ENCODE measurements at places on chromosomes 12 and 14. TPM values are rescaled to one million over a fixed set of nuclear protein-coding genes. Genes with fewer than 3 reads are reported as not detected.

ACSS3 gene
- 7.2 TPM for polyA plus RNA-seq

MYH6 gene
- 6.0 TPM for polyA plus RNA-seq

GUCY2C gene
- 0.38 TPM for polyA plus RNA-seq

CLEC1B gene
- not detected for polyA plus RNA-seq

ERGIC2 gene
- polyA plus RNA-seq: 69.7 TPM

GPR65 gene
- 0.39 TPM for polyA plus RNA-seq

SPTB gene
- 173 TPM for polyA plus RNA-seq

KLRG1 gene
- polyA plus RNA-seq: 2.2 TPM

CIROP gene
- not detected for polyA plus RNA-seq

KRT5 gene
- polyA plus RNA-seq: 1.1 TPM

DNA sequence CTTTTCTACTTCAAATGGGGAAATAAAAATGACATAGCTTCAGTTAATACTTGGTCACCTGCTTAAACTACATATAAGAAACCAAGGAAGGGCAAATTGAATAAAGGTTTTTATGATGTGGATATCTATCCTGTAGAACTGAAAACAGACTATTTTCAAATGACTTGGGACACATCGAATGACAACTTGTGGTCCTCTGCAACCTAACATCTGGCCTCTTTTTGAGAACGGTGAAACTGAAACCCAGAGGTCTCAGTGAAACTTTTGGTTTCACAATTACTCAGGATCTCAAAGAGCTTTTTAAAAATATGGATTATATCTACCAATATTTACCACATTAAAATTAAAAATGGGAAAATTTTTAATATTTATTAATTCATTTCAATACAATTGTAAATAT lies 65.2 kb downstream of the PPP2R5E start:
- DNase-seq: peak; percentile 48

GRCh38 chr12:47808050-47808449 lies 11.7 kb downstream of the HDAC7 start:
- peak; percentile 52 for DNase-seq

DNA sequence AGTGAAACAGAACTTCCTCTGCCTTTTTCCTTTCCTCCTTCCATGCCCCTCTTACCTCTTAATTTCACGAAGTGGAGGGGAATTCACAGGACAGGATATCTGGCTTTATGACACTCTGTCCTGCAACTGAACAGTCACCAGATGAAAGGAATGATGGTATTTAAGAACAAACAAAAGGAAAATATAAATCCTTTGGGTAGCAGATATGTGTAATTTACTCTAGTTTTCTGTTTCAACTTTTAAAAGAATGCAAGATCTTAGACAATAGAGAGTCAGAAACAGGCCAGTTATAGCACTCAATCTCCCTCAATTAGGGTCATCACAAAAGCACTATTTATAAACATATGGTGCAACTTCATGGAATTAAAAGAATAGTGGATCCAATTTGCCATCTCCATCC lies 25.0 kb upstream of the HMGA2 start:
- no peak for DNase-seq

DNA sequence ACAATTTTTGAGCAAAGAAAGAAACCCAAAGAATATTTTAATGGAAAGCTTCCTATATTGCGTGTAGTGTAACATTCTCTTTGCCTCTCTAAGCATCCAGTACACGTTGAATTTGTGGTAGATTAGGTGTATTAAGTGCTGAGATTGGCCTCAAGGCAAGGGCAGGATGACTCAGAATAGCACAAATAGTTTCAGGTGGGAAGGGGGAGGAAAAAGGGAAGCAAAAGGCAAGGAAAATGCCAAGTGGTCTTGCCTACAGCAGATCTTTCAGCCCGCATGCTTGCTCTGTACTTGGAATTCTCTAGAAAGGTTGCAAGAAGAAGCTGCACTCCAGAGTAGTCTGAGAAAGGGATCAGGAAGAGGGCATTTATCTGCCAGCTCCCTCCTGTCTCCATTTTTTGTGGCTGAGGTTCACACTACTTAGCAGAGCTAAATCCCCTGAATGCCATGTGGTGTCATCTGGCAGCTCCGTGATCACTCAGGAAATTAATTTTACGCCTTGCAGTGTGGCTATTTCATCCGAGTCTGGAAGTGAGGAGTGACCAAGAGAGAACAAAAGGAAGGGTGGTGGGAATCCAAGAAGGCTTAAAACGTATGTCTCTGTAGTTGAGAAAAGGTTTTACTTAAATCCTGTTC lies 28.5 kb downstream of the CDKN1B start:
- no peak for DNase-seq

GRCh38 chr14:86505808-86506207 lies 975.9 kb downstream of the FLRT2 start:
- DNase-seq: no peak

DNA sequence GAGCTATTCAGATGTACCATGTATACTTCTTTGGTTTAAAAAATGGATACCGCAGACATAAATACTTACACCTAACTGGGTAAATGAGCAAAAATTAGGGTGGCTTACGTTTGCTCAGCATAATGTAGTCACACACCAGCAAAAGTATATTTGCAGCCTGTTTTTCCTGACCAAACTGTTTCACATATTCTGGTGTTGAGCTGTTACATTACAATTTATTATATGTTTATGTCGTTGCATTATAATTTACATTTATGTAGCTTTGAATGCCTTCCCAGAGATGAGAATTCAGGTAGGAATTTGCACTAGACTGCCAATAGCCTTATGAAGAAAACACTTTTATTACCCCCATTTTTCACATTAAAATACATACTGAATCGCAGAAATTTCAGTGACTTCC lies 183.3 kb downstream of the PTPRO start:
- DNase-seq: no peak

DNA sequence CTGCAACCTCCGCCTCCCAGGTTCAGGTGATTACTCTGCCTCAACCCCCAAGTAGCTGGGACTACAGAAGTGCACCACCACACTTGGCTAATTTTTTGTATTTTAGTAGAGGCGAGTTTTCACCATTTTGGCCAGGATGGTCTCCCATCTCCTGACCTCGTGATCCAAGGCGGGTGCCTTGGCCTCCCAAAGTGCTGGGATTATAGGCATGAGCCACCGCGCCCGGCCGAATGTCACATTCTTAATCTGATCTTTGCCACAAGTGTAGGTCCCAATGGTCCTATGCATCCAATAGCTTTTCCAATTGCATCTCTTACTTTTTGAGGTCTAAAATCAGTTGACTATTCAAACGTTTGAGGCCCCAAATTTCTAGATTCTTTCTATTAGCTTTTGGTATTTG lies 676.0 kb downstream of the SLC16A7 start:
- DNase-seq: no peak

DNA sequence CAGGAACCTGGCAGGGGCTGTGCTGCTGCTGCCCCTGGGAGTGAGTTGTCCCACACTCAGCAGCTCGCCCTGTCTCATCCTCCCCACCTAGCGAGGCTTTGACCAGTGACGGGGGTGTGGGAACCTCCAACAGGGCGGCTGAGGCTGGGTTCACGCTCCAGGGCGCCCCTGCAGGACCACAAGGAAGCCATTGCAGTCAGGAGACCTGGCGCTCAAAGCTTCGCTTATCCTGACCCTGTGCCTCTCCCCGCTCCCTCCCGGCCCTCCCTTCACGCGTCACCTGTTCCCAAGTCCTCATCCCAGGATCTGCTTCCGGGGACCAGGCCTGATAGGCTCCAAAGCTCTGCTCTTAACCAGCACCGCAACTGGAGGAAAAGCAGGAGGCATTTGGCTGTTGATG lies 272.0 kb upstream of the SFSWAP start:
- DNase-seq: no peak

- DNase-seq: no peak
Measured at GRCh38 chr12:53532524-53533445, 25.5 kb upstream of the NPFF start.

DNA sequence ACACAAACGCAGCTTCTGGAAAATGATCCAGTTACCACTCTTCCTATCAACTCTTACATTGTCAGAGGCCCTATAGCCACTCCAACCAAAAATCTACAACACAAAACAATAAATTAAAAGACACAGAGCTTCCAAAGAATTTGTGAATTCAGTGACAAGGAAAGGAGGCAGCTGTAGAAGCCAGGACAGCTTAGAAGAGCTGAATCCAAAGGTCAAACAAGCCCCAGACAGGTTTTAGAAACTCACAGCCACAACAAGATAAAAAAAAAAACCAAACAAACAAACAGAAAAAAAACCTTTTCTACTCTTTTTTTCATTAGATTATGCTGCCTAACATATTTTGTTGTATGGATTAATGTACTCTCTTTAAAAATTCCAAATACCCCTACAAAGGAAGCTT lies 94.4 kb downstream of the KIF21A start:
- no peak for DNase-seq

DNA sequence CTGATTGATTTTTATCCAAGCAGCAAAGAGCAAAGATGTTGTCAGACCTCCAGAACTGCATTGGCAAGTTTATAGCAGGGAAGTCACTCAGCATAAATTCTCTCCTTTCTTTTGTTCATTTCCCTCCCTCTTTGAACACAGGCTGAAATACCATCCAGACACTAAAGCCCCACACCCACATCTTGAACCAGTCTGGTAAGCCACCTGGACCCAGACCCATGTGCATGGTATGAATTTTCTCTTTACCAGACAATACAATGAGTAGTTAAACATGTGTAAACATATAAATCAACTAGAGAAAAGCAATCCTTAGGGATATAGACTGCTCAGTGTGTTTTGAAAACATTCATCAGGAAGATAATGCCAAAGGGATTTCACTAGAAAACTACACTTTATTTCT lies 488.3 kb upstream of the FLRT2 start:
- DNase-seq: peak; percentile 17

GRCh38 chr12:4771172-4771959 lies 51.2 kb downstream of the GALNT8 start:
- DNase-seq: no peak

DNA sequence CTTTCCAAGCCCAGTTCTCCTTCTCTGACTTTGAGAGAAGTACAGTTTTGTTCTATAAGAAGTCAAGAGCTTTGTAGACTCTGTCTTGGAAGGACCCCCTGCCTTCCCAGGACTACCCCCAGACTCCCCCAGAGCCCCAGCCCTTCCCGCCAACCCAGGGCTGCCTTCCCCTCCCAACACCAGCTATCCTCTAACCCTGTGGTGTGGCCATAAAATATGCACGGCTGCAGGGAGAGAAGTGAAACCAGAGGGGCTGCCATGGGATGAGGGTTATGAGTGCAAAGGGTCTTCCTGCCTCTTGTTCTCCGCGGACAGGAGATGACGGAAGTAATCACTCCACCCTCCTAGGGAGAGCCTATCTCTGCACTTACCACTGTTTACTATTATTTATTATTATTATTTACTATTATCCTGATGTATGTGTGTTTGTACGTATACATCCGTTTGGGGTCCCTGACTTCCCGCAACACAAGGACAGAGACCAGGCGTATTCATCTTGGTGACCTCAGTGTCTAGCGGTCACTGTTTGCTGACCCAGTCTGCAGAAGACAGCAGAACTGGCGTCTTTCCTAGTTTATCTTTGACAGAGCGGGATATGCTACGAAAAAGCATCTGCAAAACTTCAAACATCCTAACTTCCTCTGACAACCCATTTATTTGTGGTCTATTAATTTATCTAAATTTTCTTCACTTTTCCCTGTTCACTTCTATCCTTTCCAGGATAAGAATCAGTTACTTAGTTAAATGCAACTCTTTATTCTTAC lies 3.5 kb upstream of the SCNN1A start:
- DNase-seq: no peak

GRCh38 chr12:55619354-55620138 lies 17.1 kb upstream of the OR10P1 start:
- peak; percentile 89 for DNase-seq

DNA sequence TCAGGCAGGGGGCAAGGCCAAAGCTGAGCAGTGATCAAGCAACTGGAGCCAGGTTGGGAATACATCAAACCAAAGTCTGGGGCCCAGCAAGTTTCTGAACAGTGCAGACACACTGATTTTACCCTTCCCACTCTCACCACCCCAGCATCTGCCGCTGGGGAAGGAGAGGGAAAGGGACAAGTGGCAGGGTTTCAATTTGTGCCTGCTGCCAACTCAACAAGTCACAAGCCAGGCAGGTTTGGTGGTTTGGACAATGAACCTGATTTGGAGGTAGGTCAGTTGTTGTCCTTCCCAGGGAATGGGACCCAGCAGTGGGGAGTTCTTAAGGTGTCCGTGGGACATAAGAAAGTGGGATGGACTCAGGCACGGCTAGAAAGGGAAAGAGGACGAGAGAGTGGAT lies 151.9 kb upstream of the NOS1 start:
- DNase-seq: no peak

DNA sequence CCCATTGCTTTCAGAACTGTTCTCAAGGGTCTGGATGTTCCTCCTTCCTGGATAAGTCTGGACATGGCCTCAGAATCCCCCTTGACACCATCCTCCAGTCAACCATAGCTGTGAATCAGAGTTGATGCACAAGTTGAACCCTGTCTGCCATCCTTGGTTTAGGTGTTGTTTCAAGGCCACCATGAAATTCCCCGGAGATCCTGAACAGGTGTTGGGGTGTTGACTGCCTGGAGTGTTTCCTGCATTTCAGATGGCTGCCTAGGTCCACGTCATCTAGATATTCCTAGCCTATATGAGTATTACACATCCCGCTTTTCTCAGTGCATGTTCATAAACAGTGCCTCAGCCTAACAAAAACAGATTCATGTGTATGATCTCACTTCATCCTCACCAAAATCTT lies 86.7 kb upstream of the PWP1 start:
- DNase-seq: no peak

GRCh38 chr14:30385925-30386324 lies 173.0 kb upstream of the G2E3 start:
- no peak for DNase-seq

GRCh38 chr14:72946491-72946890 lies 20.2 kb downstream of the DCAF4 start:
- no peak for DNase-seq

DNA sequence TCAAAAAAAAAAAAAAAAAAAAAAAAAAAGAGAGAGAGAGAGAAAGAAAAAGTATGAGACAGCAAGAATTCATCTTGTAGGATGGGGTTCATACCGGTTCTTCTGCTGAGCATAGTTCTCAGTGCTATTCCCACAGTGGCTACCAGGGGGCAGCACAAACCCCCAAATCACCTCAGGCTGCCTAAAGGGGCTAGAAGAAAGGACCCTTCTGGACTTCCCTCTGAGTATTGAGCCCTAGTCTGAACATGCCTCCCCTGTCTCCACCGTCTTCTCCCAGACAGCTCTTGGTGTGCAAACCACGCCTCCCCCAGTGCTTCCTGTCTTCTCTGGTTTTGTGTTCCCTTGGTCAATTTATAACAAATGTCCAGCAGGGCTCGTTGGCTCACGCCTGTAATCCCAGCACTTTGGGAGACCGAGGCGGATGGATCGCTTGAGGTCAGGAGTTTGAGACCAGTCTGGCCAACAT lies 31.3 kb upstream of the SMUG1 start:
- DNase-seq: peak; percentile 84

All from muscle of back (tissue), 13 donors.